ENCODE measurements at places on chromosomes 7 and 10.

DNA sequence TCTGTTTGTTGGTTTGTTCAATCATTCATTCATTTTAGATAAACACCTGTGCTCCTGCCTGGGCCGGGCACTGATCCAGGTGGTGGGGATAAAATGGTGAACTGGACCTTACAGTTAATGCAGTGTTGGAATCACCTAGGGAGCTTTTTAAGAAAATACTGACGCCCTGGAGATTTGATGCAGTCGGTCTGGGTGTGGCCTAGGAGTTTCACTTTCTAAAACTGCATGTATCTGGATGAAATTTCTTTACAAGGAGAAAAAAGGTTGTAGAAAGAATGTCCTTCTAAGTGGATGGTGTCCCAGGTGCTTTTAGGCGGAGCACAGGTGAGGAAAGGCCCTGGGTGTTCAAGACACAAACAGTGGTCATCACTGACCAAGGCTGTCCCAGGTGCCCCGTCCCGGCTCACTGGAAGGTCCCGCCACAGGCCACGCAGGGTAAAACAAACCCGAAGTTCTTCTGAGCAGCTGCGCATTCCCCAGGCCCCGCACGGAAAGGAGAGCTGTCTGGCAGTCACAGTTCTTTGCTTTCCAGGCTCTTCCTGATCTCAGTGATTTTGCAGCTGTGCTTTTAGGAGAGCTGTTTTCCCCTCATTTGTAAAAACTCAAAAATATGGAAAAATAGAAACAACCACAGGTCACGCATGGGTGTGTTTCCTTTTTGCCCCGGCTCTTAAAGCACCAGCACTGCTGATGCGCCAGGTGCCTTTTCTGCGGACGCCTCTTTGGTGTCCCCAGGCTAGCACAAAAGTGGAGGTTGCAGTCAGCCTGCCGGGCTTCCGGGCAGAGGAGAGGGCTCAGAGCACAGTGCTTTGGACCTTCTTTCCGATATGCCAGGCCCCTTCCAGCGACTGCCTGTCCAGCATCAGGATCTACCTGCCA, 161.9 kb downstream of the GRK5 start:
- no peak for DNase-seq

GRCh38 chr7:131637859-131638258, 81.4 kb upstream of the PODXL start:
- no peak for DNase-seq

GRCh38 chr7:92831716-92832533, 4.4 kb downstream of the CDK6 start:
- DNase-seq = peak; percentile 94

DNA sequence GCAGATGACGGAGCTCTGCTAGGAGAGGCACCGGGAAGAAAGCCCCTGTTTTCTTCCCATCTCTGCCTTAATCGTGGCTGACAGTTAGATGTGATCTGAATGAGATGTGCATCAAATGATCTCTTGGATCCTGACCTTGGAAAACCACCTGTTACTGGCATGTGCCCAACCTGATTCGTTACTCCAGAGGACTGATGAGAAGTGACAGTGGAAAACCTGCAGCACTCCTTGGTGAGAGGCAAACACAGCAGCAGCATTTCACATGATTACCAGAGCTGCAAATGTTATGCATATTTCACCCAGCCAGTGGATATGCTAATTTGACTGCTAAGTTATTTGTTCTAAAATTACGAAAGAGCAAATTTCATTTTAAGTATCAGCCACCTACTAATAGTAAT, 95.3 kb downstream of the PTPRN2 start:
- no peak for DNase-seq

DNA sequence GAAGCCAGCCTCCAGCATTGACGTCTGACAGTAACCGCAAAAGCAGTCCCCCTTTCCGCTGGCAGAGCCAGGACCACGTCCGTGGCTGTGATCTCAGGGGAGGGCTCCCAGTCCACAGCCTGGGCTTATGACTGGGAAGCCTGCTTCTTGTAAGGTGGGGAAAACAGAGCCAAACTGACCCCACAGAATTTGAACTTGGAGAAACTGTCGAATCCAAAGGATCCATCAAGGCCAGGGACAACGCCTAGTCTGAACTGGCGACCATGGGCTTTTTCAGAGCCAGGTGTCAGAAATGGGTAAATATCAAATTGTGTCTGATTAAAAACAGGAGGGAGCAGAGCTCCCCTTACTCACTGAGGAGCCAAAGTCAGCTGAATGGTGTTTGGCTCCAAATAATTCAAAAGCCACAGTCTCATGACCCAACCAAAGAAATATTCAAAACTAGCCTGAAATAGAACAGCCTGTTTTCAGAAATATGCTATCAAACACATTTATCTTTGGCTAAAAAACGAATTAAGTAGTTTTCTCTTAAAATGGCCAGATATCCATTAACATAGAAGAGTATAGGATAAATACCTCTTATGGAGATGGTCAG, 751.4 kb upstream of the GALNT17 start:
- DNase-seq = peak; percentile 63
